A549 (cell line): ENCODE measurements at places on chromosomes 1 and 21.

DNA sequence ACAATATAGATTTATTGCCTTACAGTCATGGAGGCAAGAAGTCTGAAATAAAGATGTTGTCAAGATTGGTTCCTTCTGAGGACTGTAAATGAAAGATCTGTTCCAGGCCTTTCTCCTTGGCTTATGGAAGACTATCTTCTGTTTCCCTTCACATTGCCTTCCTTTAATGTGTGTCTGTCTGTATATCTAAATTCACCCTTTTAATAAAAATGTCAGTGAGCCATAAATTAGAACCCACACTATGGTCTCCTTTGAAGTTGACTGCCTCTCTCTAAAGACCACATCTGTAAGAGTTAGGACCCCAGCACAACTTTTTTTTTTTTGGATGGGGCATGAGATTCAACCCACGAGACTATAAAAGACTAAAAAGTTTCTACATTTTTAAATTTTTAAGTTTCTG lies 305.8 kb downstream of the KCNT2 start:
- DNase-seq = no peak

- DNase-seq = no peak
Observed at GRCh38 chr1:117231748-117232373, 21.1 kb upstream of the VTCN1 start.

DNA sequence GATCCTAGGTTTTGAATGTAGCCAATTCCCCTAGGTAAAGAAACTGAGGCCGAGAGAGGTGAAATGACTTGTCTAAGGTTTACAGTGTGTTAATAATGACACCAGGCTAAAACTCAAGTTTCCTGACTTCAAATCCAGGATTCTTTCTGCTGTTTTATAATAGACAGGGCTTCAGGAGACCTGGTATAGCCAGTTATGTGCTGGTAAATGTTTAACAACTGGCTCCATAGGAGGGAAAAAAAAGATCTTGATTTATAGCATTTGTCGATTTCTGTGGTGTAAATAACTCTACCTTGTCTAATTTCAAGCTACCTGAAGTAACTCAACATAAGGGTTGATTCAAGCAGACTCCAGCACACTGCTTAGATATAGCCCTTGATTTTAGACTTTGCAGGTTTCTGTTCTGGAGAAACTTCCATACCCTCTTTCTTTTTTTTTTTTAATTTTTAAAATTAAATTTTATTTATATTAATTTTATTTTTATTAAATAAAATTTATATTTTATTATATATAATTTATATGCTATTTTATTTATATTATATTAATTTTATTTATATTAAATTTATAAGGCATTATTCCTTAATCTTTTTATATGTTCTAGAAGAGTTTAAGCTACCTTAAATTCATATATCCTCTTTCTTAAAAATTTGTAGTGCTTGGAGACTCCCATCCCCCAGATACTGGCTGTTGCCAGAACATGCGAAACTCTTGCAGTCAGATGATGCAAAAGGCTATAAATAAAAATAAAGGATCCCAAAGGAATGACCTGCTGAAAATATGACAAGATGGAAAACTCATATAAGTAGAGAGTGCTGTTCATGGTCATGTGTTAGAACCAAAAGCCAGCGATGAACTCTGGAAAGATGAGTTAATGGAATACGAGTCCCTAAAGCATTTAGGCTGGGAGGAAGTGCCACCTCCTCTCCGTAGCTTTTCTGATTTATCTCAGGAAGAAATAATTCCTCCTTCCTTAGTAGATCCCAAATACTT lies 35.4 kb upstream of the SRSF10 start:
- no peak for DNase-seq

DNA sequence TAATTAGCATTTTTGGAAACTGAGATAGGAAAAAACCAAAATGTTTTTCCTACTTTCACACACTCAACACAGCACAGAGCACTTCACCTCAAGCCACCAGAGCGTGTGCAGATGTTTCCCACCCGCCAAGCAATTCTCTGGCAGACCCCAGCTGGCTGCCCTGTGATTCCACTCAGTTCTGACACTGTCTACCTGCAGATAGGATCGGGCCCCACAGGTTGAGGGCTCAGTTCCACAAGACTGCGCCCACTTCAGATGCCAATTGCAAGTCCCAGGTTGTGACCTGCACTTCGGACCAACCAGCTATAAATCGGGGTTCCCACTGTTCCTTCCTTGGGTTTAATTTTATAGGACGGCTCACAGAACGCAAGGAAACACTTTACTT lies 9.9 kb downstream of the KIAA1614 start:
- DNase-seq = no peak

DNA sequence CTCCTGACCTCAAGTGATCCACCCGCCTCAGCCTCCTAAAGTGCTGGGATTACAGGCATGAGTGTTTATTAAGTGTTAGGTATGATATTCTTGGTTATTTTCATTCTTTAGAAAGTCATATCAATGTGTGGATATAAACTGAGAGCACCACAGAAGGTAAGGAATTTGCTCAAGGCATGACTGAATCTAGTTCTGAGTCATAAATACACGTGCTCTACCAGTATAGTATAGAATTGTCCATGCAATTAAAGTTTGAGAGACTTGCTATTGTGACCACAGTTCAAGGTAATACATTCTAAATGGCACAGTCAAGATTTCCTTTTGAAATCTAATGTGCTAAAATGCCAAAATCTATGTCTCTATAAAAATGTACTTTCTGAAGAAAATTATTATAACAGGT lies 401.1 kb upstream of the CHRM3 start:
- no peak for DNase-seq

DNA sequence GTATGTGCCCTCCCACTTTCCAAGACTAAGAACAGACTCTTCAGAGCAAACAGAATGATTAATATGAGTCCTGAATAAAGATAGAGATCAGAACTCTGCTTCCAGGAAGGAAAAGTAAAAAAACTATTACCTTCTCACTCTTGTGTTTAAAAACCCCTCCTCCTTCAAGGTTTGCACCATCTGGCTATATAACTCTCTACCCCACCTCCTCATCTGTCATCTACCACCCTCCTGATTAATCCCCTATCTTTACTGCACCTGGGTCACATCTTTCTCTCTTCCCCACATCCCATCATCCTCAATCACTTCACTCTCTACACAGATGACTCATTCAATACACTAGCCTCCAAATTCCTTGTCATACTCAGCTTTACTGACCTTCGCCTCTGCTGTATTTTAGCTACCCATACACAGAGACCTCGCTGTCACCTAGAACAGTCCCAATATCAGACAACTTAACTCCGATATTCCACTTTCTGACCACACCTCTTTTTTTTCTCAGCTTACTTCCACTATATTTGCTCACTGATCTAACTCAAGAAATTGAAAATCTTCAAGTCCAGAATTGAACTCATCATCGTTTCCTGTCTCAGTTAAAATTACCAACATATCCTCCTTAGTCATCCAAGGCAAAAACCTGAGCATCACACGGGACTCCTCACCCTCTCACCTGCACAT lies 3.7 kb downstream of the SCMH1 start:
- no peak for DNase-seq

- DNase-seq = no peak
Observed at GRCh38 chr1:223210788-223211120, 67.7 kb upstream of the TLR5 start.

GRCh38 chr1:199044191-199044590 lies 405.4 kb downstream of the PTPRC start:
- no peak for DNase-seq

GRCh38 chr1:82158981-82159380 lies 358.2 kb downstream of the ADGRL2 start:
- no peak for DNase-seq

GRCh38 chr1:119782631-119783325 lies 14.1 kb upstream of the HMGCS2 start:
- DNase-seq = no peak

DNA sequence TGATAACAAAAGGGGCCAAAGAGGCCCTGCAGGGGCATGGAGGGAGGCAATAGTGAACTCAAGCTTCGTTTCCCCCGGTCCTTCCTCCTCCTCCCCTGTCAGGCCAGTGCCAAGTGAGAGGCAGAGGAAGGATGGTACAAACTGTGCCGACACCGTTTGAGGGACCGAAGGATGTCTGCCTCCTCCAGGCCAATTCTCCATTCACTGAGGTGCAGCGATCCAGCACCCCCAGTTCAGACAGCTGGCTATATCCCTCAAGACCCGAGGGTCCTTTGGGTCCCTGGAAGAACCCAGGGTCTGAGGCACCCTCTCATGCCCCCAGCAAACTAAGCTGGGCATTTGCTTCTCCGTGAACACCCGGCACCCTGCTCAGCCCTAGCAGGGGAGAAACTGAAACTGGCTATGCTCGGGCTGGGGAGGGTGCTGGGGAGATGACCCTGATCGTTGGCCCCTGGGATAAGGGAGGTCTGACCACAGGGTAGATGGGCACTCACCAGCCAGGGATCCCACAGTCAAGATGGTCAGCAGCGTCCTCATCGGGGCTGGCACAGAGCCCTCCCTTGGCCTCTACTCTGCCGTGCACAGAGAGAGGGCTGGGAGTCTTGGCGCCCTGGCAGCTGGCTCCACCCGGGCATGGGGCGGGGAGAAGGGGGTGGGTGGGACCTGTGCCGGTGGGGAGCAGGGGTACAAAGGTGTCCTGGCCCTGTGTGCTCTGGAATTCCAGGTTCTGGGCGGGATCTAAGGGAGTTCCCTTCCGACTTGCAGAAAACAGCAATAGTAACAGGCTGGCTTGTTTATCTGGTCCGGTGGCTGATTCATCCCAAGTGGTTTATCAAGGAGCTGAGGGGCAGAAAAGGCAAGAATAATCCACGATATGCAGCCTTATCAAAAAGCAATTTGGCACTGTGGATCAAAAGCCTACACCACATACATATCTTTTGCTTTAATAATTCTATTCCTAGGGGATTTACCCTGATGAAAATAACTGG lies at the start of gene IL22RA1:
TSS of gene IL22RA1 (minus strand) at position 595 of the 989 bp plus-strand sequence. CDS start at position 537, 58 bp downstream.
- DNase-seq = peak; percentile 17

DNA sequence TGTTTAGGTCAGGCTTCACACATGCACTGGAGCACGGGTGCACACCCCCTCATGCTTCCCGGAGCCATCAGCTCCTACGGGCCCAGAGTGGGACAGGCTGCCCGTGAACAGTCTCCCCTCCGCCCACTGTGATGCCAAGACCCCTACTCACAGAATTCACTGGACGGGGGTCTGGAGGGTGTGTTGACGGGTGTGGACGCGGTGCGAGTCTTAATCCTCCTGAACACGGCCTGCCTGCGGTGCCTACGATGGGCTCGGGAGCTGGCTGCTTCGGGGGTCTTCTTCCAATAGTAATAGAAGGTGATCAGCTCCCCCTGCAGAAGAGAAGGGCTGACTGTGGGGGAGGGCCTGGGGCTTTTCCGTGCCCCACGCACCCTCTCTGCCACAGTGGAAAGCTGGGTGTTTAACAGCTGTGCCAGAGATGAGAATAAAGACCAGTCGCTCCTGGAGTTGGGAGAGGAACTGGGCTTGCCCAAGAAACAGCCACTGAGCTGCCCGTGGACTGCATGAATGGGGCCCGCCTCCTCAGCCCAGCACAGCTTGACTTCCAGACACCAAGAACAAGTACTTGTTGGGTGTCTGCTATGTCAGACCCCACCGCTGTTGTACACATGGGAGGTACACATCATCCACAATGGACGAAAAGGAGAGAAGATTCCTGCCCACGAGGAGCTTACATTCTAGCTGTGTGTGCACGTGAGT lies 47.9 kb downstream of the SLC45A1 start:
- no peak for DNase-seq

DNA sequence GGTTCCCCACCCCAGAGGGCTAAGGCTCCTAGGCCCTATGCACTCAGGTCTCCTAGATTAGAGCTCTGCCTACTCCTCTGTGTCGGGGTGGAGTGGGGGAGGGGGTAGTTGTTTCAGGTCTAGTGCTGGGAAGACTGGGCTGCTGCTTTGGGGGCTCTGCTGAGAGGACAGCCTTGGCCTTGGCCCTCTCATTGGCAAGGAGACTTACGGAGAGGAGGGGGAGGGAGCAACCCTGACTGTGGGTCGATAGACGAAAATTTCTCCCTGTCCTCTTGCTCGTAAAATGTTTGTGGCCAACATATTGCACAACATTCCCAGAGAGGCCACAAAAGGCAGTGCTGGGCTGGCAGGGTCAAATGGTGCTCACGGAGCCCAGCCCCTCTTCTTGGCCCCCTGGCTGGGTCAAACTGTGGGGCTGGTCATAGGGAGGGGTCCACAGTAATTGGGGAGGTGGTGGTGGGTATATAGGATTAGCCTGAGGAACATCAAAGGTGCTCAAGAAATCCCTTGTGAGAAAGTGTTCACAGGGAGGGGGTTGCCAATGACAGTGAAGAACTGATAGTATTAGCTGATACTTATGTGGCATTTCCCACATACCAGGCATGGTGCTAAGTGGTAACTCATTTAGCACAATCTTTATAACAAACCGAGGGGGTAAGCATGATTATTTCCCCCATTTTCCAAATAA lies 8.5 kb upstream of the DMBX1 start:
- no peak for DNase-seq

GRCh38 chr1:33329600-33330305 lies 8.9 kb upstream of the A3GALT2 start:
- no peak for DNase-seq

- no peak for DNase-seq
Observed at GRCh38 chr1:115062542-115063004, 26.7 kb downstream of the TSPAN2 start.

DNA sequence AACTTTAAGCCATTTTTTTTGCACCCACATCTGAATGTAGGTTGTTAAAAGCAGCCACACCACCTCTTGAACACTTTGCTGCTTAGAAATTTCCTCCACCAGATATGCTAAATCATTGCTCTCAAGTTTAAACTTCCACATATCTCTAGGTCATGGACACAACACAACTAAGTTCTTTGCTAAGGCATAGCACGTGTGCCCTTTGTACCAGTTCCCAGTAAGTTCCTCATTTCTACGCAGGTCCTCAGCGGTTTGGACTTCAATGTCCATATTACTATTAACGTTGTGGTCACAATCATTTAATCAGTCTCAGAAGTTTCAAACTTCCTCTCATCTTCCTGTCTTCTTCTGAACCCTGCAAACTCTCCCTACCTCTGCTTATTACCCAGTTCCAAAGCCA lies 661.6 kb upstream of the PKN2 start:
- no peak for DNase-seq

DNA sequence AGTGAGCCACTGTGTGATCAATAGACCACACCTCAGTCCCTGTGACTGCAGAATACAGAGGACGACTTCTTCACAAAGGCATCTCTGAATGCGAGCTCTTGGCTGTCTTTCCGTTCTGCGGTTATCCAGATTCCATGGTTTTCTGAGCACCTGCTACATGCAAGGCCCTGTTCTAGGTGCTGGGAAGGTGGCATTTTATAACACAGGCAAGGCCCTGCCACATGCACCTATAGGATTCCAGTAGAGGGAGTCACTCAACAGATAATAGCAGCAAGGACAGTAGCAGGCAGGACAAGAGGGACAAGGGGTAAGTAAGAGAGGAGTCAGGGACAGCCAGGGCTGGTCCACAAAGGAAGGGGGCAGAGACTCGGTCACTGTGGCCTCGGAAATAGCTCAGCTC lies 9.0 kb downstream of the URB1 start:
- DNase-seq = peak; percentile 28

- no peak for DNase-seq
Observed at GRCh38 chr21:23014021-23014420, 2015.8 kb downstream of the NCAM2 start.

GRCh38 chr1:170749959-170750358 lies 86.0 kb downstream of the PRRX1 start:
- no peak for DNase-seq
